Right renal cortex interstitium (tissue), 3 donors: ENCODE measurements at places on chromosomes 2 and 18. TPM values are rescaled to one million over a fixed set of nuclear protein-coding genes. Genes with fewer than 3 reads are reported as not detected.

The C2orf92 gene
- 9.2 TPM for polyA plus RNA-seq

The PAIP2B gene
- polyA plus RNA-seq = 20.8 TPM

DNA sequence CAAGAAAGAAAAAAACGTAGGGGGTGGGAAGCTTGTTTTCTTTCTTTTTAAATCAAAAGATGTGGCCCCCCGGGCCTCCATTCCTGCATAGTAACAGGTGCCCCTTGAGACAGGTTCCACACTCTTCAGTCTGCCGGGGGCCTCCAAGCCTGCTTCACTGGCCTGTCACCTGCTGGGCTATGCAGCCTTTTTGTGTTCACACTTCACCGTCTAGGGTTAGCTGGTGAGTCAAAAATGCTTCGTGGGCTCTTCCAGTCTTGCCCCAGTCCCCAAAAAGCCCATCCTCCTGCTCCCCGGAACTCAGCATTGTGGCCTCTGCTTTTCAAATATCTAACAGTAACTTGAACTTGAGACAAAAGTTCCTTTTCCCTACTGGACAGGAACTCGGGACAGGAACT lies 67.9 kb downstream of the POLR1A start:
- DNase-seq = no peak

The DYNAP gene
- polyA plus RNA-seq = not detected

DNA sequence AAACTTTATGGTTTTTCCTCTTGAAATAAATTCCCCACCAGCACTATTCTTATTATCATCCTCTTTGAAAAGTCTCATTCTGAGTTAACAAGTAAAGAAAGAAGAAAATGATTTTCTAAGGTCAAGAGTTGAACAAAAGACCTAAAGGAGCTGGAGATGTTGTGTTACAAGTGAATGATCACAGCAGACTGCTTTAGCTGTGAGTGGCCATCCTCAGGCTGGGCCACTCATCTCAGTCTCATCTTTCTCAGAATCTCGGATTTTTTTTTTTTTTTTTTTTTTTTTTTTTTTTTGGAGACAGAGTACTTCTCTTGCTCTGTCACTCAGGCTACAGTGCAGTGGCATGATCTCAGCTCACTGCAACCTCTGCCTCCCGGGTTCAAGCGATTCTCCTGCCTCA lies 133.3 kb downstream of the CDH2 start:
- no peak for DNase-seq

- peak; percentile 49 for DNase-seq
Measured at GRCh38 chr18:55781481-55781957, 193.5 kb upstream of the TCF4 start.

The ASIC4 gene
- 0.07 TPM for polyA plus RNA-seq

DNA sequence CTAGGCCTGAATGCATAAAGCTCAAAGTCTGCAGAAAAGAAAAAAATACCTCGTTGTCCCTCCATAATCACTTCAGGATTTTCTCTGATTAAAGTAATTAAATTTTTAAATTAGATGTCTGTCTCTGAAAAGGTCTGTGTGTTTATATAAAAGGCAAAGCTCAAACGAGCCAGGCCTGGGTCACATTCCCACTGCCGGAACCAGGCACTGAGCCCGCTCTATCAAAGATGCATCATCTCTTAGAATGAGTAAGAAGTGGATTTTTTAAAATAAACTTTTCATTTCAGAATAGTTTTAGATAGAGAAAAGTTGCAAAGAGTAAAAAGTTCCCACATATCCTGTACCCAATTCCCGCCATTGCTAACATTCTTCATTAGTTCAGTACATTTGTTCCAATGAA lies 202.1 kb upstream of the KYNU start:
- no peak for DNase-seq

The PID1 gene
- polyA plus RNA-seq = 5.7 TPM

DNA sequence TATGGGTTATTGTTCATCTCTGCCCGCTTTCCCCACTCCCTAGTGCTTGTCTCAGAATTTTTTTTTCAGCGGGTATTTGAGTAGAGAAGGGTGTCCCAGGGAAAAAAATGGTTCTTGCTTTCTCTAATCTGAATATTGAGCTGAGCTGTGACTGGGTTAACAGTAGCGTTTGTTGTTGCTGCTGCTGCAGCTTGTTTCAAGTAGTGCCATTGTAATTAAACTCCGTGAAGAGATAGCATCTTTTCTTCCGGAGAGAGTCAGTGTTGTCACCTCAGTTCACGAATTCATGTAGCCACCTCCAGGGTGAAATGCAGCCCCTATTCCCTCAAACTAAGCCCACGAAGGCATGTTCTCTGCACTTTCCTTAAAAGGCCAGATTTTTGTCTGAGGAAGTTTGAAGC lies 1.5 kb upstream of the AAK1 start:
- no peak for DNase-seq

The ALK gene
- 0.31 TPM for polyA plus RNA-seq

- no peak for DNase-seq
Measured at GRCh38 chr18:22466608-22467395, 49.1 kb upstream of the CTAGE1 start.

- no peak for DNase-seq
Measured at GRCh38 chr2:1937480-1937879, 193.2 kb upstream of the PXDN start.

DNA sequence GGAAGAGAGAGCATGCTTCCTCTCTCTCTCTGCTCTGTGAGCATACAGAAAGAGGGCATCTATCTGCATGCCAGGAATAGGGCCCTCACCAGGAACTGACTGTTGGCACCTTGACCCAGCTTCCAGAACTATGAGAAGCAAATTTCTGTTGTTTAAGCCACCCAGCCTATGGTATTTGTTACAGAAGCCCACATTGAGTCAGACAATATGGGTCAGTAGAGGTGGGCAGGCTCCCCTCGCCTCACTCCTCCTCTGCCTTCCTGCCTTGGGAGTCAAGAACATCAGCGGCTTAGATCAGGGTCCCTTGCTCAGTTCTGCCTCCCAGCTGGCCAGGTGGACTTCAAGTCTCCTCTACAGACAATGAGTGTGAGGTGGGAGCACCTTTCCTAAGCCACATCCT lies 92.3 kb downstream of the COPS8 start:
- no peak for DNase-seq

DNA sequence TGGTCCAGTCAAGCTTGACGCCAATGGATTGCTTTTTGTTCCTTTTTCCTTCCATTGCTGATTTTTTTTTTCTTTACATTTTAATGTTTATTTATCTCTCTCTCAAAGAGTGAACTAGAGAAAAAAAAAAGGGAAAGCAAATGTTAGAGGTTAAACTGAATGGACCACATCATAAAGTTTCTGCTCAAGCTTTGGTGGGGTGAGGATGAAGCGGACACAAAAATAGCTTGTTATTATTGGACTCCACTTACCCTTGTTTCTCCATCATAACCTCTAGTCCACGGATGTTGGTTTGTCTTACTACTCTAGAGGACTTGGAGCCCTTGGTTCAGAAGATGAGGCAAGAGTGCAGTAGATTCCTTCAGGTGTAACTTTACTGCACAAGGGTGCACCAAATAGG lies 27.6 kb upstream of the CERS6 start:
- no peak for DNase-seq

DNA sequence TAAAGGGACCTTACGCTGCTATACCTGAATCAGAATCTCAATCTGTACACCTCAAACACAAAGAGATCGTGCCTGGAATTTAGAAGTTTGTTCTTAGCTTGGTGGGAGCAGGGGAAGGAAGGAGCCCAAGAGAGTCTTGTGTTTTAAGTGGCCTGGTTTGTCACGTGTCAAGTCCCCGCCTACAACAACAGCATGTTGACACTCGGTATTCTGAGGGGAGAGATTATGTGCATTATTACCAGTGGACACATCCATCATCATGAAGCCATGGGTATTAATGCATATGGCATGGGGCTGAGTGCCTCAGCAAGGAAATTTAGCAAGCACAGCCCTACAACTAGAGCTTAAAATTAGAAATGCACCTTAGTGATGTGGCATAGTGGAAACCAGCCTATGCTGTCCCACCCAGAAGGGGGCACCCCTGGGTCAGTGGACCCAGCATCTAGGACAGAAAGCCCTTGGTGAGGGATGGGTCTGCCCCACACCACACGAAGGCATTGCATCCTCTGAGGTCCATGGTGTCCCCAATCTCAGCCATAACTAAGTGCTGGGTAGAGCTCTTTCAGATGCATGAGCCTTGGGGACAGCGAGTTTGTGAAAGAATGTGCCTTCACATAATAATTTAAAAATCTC lies 138.7 kb downstream of the MGAT5 start:
- DNase-seq = no peak

GRCh38 chr2:179646173-179646769 lies 215.1 kb downstream of the ZNF385B start:
- DNase-seq = no peak

- DNase-seq = no peak
Measured at GRCh38 chr2:20617892-20618467, 32.9 kb downstream of the HS1BP3 start.

DNA sequence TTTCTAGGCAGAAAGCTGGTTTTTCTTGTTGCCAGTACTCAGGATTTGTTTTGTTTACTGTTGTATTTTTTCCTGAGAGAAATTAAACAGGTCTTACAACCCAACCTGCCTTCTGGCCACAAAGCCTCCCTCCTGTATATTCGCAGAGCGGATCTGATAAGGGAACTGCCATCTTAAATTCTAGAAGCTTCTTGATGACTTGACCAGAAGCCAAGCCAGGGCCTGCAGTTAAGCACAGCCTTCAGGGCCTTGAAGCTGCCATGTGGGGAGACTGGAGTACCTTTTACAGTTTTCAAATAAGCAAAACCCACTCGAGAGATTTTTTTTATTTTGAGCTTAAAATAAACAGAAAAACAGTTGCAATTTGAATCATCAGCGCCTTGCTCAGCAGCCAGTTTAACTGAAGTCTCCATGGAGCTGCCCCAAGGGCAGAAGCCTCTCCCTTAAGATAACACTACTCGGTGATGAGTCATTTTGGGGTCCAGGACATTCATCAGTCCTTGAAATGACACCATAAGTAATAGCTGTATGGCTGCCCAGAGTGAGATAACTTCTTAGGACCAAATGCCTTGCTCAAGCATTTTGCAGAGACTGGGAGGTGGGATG lies 51.5 kb upstream of the PHLPP1 start:
- DNase-seq = no peak

The RNASEH1 gene
- 17.8 TPM for polyA plus RNA-seq

The ADNP2 gene
- 24.4 TPM for polyA plus RNA-seq

The HAAO gene
- polyA plus RNA-seq = 40.5 TPM

DNA sequence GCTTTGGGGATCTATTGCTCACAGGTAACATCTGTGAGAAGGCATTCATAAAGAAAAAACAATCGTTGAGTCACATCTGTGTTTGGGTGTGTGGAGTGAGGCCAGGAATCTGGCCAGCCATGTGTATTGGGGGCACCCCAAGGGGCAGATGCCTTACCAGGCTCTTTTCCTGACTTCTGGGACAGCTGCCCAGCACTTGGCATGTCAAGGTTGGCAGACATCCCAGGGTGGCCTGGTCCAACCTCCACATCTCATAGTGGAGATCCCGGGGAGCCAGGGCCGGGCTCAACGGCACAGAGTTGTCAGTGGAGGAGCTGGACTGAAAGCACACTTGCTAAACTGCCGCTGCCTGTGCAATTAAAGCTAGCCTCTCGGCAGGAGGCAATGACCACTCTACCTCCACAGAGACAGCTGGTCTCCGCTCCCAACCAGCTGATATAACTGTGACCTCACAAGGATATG lies 75.3 kb upstream of the MGAT4A start:
- DNase-seq = no peak

GRCh38 chr2:104825124-104825865 lies 28.6 kb upstream of the POU3F3 start:
- no peak for DNase-seq

The AGXT gene
- polyA plus RNA-seq = 0.04 TPM

GRCh38 chr2:48391616-48392015 lies 138.3 kb upstream of the STON1 start:
- no peak for DNase-seq

DNA sequence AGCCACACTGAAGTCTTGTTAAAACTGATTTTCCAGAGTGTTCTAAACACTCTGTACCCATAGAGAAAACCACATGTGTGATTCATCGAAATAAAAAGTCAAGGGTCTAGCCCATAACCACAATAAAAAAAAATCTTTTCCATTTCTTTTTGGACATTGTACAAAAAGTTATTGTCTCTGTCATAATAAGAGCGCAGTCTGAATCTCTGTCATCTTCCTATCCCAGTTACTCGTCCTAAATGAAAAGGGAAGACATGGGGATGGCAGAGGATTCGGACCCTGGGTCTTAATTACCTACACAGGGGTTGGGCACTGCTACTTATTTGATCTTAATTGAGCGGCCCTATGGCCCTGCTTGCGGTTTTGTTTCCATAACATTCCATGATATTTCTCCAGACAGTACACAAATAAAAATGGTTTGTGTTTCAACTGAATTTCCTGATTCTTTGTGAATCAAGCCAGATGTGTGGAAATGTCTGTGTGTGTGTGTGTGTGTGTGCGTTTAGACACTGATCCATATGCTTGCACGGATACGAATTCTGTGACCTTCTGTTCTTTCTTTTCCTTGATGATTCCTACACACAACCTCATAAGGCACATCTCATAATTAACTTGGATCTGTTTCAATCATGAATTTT lies 133.4 kb upstream of the SPATS2L start:
- no peak for DNase-seq

The SCTR gene
- polyA plus RNA-seq = 11.2 TPM

The SIGLEC15 gene
- polyA plus RNA-seq = 0.21 TPM

- no peak for DNase-seq
Measured at GRCh38 chr2:134008837-134009236, 245.0 kb upstream of the MGAT5 start.

GRCh38 chr2:16869711-16870110 lies 204.1 kb upstream of the CYRIA start:
- no peak for DNase-seq

The VWA3B gene
- 0.54 TPM for polyA plus RNA-seq

GRCh38 chr18:21483051-21483450 lies 117.5 kb downstream of the ESCO1 start:
- DNase-seq = no peak

DNA sequence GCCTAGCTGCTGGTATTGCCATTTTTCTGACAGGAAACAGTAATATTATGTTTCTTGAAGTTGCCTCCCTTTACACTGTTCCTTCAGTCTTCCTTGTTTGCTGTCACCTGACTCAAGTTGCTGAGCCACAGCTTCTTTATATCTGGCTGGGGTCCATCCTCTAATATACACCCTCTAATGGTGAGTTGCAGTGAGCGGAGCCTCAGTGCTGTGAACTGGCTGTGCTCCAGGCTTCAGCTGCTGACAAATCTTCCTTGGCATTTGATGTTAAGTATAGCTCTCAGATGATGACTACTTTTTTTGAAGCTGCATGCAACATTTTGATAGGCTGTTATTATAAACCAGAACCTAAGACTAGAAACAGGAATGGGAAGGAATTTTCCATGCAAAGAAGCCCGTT lies 366.7 kb downstream of the NUP35 start:
- DNase-seq = no peak
